H9 (cell line): ENCODE measurements at places on chromosomes 6 and 20. TPM values are rescaled to one million over a fixed set of nuclear protein-coding genes. Genes with fewer than 3 reads are reported as not detected.
A peak's percentile ranks its signal among the peaks of the same experiment; 100 is the strongest.

The ID4 gene
- total RNA-seq = 14.0 and 15.0 TPM in 2 replicates

The TUBB2A gene
- 258 and 268 TPM in 2 replicates for total RNA-seq

The FOXQ1 gene
- total RNA-seq = 0.15 TPM in 1 of 2 replicates, not detected in the other

The MEP1A gene
- not detected in 2 replicates for total RNA-seq

The HACE1 gene
- total RNA-seq = 17.0 and 18.0 TPM in 2 replicates

The THEMIS gene
- not detected in 2 replicates for total RNA-seq

The BPIFA1 gene
- total RNA-seq = not detected in 2 replicates

The GCNT2 gene
- total RNA-seq = 41.3 and 41.7 TPM in 2 replicates

DNA sequence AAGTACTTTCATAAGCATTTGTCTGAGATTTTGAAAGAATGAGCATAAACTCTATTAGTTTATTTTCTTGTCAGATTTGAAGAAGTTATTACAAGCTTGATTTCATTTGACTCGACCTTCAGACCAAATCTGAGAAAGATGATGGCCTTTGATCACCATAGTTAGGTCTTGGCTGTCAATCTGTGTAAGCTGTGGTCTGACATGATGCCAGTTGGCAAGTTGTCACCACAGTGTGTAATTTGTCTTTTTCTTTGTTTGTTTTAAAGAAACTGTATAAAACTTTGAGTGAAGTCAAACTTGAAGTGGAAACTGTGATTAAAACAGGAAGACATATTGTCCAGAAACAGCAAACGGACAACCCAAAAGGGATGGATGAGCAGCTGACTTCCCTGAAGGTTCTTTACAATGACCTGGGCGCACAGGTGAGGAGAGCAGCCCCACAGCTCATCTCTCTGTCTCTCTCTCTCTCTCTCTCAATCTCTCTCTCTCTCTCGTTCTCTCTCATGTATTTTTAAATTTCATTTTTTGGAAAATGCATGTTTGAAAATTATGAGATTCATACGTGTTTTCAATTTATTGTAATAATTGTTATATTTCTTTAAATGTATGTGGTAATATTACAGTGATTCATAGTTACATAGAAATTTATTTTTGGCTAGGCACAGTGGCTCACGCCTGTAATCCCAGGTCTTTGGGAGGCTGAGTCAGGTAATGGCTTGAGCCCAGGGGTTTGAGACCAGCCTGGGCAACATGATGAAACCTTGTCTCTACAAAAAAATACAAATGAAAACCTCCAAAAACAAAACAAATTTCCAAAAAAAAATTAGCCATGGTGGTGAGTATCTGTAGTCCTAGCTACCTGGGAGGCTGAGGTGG lies 208.1 kb downstream of the UTRN start:
- no peak for DNase-seq

GRCh38 chr6:43468748-43469681 lies 8.4 kb upstream of the TJAP1 start:
- DNase-seq = peak; percentile 31

GRCh38 chr6:157685596-157686280 lies 137.3 kb upstream of the SNX9 start:
- DNase-seq = no peak

DNA sequence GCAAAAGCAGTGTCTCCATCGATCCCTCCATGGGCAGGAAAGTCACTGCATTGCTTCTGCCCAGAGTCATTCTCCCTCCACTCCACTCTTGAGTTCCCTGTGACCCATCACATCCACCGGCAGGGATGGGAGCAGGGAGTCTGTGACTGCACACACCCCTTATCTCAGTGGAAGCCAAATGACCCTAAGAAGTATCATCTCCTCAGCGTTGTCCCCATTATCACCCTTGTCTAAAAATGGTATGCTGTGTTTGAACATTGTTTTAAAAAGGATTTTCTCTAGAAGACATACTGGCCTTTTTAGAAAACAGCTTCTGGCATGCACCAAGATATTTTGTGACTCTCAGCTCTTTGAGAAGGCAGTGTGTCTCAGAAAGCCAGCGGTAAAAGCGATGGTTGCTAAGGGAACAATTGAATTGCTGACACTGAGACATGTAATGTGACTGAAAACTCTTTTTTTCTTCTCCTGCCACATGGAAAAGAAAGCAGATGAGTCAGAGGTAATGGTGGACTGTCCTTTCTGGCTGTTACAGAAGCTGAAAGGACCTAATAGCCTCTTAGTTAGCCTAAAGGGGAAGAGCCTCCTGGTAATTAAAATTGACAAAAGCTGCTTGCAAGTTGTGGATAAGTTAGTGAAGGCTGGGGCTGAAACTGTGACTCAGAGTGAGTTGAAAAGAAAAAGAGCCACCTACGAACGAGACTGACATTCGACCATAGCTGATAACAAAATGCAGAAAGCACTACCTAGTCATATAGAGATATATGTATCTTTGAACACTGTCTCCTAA lies 120.5 kb downstream of the MAP3K7 start:
- no peak for DNase-seq

GRCh38 chr6:12729467-12729866 lies 12.9 kb downstream of the PHACTR1 start:
- DNase-seq = no peak

DNA sequence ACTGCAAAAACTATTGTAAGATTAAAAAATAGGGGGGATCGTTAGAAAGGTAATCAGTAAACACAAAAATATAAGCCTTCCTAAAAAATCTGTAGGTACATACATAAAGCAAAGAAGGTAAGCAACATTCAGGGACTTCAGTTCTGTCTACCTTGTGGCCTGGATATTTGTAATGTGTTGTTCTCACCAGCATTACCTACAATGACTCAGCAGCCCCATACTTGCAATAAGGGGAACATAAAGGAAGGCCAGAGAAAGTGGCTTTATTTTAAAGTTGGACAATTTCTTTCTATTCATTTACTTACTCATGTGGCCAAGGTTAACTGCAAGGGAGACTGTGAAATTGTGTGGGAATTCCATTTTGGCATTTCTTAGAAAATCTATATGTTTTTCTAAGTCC lies 277.2 kb upstream of the PREP start:
- DNase-seq = no peak

GRCh38 chr6:47019941-47020340 lies 22.2 kb downstream of the ADGRF1 start:
- DNase-seq = no peak

- no peak for DNase-seq
These were observed 126.5 kb downstream of the REV3L start for GRCh38 chr6:111356551-111356950.

GRCh38 chr6:149482545-149483333 lies 2.1 kb downstream of the ZC3H12D start:
- DNase-seq = no peak

- no peak for DNase-seq
These were observed 56.5 kb upstream of the MAP3K7 start for GRCh38 chr6:90643381-90643780.

- no peak for DNase-seq
These were observed 5.7 kb upstream of the CITED2 start for GRCh38 chr6:139380168-139380567.
